Effector memory CD8-positive, alpha-beta T cell (primary cell): ENCODE measurements at places on chromosomes 12 and 14.

DNA sequence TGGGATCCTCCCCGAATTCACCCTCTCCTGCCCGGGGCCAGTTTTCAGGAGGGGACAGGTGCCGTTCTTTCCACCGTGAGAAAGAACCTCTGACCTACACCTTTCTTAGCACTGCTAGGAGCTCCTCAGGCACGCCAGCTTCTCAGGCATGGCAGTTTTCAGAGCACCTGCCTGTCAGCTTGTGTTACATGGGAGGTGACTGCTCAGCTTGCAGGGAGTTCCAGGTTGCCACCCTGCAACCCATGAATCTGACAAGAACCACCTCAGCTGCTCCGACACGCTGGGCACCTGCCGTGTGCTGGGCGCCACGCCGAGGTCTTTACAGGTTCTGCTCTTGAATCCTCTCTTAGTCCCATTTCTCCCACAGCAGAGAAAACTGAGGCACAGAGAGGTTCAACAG is 12.9 kb downstream of the BRI3BP start:
- DNase-seq, result no peak

GRCh38 chr12:120453977-120454376 is 7.7 kb downstream of the GATC start:
- no peak for DNase-seq

DNA sequence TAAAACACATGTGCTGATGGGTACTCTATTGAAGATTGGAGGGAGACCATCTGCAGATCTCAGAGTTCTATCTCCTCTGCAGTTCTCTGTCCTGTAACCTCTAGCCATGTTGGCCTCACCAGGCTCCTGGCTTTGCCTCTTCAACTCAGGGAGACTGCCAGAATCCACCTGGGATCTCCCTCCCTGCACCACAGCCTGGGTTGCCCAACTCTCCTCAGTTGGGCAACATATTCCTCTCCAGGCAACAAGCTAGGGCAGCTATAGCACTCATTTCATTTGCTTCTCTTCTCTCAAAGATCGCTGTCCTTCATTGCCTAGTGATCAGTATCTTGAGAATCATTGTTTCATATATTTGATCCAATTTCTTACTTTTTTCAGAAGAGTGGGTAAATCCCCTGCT is 28.8 kb downstream of the CKAP4 start:
- no peak for DNase-seq

- no peak for DNase-seq
Measured at GRCh38 chr12:64889434-64890216, 65.2 kb downstream of the TBC1D30 start.

- DNase-seq, result no peak
Measured at GRCh38 chr12:42204819-42205218, 33.2 kb downstream of the YAF2 start.

- DNase-seq, result no peak
Measured at GRCh38 chr12:90090929-90091651, 382.5 kb upstream of the ATP2B1 start.

GRCh38 chr14:44612002-44612401 is 104.9 kb upstream of the FSCB start:
- DNase-seq, result no peak

DNA sequence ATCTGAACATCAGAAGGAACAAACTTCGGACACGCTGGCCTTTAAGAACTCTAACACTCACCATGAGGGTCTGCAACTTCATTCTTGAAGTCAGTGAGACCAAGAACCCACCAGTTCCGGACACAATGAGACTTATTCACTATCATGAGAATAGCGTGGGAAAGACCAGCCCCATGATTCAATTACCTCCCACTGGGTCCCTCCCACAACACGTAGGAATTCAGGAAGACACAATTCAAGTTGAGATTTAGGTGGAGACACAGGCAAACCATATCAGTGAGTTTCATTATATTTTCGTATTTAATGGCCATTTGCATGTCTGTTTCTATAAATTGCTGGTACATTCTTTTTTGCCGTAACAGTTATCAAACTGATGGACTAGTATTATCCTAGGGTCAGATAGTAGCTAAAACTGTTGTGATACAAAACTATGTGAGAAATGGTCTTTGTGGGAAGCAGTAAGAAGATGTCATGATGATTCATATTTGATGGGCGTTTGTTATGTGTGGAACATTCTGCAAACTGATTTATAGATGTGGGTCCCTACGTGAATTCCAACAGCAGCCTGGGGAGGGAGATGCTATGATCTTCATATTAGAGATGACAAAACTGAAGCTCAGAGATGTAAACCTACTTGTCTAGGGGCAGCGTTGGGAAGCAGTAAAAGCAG is 282.4 kb upstream of the TMEM132C start:
- DNase-seq, result no peak
